Right renal pelvis (tissue), 4 donors: ENCODE measurements at places on chromosomes 4 and X.

DNA sequence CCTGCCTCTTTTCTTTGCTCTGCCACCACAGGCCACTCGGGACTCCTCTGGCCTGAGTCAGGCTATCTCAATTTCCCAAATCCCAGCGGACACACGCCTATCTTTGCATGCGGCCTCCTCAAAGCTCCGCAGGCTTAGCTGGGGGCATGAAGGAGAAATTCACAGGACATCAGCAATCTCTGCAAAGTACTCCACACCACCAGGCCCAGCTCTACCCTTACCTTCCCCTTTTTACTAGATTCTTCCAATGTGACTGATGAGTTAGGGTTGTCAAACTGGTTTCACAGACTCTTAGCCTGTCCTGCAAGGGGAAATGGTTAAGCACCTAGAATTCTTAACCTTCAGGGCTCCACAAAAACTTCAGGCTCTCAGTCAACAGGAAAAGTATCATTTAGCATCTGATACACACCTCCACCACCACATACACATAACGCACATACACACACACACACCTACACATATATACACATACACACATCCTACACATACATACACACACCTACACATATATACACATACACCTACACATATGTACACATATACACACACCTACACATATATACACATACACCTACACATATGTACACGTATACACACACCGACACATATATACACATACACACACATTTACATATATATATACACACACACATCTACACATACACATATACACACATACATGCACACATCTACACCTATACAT is 349.1 kb downstream of the ANK2 start:
- no peak for DNase-seq

- no peak for DNase-seq
These were observed 161.9 kb upstream of the STK26 start for GRCh38 chrX:131861088-131861787.

DNA sequence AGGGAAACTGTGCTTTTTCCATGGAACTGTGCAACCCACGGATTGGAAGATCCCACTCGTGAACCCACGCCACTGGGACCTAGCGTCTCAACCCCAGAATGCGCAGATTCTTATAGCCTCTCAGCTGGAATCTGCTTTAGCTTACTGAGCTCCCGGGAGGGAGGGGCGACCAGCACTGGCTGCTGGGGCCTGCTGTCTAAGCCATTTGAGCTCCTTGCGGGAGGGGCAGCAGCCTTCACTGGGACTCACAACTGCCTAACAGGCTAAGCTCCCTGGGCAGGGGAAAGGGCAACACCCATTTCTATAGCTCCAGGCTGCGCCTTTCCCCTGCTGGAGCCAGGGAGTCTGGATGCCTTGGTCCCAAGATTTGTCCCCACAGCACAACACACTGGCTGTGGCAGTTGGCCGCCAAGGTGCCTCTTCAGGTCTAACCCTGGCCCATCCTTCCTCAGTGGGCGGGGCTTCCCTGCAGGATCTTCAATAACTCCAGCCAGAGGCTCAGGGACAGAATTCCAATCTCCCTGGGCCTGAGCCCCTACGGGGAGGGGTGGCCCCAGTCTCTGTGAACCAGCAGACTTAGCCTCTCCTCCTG is 451.7 kb upstream of the PITX2 start:
- DNase-seq, result no peak

GRCh38 chr4:85128246-85129204 is 162.0 kb upstream of the WDFY3 start:
- no peak for DNase-seq

GRCh38 chr4:95546866-95547714 is 1.7 kb downstream of the UNC5C start:
- no peak for DNase-seq

GRCh38 chrX:153706799-153707198 is 17.4 kb downstream of the BCAP31 start:
- no peak for DNase-seq

GRCh38 chr4:73620115-73620792 is at the start of gene RASSF6:
Gene RASSF6, minus strand, starts transcription at chr4:73620436. Its CDS starts 8,641 bp downstream, at chr4:73611795.
- peak; percentile 58 for DNase-seq

- DNase-seq, result no peak
These were observed 13.8 kb upstream of the GNPDA2 start for GRCh38 chr4:44740201-44740600.

GRCh38 chr4:116223040-116223732 is 862.2 kb downstream of the TRAM1L1 start:
- no peak for DNase-seq

DNA sequence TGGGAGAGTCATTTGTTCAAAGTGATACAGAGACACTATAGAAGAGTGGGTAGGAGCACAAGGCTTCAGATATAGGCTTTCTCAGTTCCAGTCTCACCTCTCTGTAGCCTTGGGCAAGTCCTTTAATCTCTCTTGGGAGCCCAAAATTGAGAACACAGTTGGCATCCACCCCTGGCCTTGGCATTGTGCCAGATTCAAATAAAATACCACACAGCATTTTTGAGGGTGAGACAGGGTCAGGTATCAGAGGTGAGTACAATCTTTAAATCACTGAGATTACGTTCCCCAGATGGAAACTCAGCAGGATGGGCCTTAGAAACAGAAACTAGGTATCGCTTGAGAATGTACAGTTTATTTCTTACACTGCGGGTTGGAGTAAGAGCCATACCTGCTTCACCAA is 25.2 kb upstream of the SMIM10L2A start:
- DNase-seq, result no peak

DNA sequence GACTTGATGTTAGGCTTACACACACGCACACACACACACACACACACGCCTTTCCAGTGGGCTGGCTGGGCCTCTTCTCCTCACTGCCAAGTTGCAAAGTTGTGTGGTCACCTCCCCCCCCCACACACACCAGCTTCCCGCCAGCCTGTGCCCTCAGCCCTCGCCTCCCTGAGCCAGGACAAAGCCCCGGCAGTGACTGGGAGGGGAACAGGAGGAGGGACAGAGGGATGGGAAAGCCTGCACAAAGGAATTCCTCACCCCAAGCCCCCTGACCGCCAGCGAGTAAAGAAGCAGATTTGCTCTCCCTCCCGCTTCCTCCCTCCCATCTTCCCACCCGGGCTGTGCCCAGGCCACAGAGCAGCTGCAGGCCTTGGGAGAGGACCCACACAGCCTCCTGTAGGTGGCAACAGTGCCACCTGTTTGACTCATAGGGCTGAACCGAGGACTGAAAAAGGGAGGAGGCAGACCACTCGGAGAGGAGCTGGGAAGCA is at the start of gene GDPD2:
GDPD2 (plus strand) TSS at position 464 of the 491 bp plus-strand sequence. CDS start 1,671 bp downstream, outside the sequence.
- no peak for DNase-seq

GRCh38 chr4:163042306-163042705 is 124.4 kb downstream of the NAF1 start:
- DNase-seq, result no peak
